ENCODE measurements at places on chromosomes 12 and 14.
A peak's percentile ranks its signal among the peaks of the same experiment; 100 is the strongest.

DNA sequence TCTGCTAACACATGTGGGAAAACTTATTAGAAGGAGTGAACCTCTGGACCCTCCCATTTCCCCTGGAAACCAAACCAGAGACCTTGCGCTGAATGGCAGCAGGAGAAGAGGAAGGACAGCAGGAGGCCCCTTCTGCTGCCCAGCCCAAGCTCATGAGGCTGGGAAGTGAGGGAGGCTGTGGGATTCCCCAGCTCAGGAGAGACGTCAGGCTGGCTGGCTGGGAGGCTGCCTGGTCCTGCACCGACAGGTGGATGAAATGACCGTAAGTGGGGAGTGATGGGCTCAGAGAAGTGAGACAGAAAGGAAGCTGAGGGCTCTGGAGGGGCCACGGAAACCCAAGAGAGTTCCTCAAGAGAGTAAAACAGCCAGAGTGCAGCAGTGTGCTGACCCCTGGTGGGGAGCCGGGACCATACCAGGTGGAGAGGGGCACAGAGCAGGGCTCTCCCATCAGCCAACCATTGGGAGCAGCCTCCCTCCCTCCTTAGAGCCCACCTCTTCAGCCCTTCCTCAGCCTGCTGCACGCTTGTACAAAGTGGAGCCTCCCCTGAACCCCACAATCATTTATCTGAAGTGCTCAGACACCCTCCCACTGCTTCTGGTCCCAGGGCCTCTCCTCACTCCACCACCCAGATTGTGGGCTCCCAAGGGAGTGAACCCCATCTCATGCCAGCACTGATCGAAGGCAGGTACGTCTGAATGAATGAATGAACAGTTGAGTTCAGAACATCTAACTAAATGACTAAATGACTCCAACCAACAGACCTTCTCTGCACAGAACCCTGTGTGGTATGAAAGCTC lies 14.0 kb downstream of the TAMALIN start:
- DNase-seq, result peak; percentile 51

GRCh38 chr12:49798248-49798647 lies 30.0 kb downstream of the NCKAP5L start:
- no peak for DNase-seq

- no peak for DNase-seq
These were observed 848.0 kb downstream of the DIO2 start for GRCh38 chr14:79363291-79363690.

DNA sequence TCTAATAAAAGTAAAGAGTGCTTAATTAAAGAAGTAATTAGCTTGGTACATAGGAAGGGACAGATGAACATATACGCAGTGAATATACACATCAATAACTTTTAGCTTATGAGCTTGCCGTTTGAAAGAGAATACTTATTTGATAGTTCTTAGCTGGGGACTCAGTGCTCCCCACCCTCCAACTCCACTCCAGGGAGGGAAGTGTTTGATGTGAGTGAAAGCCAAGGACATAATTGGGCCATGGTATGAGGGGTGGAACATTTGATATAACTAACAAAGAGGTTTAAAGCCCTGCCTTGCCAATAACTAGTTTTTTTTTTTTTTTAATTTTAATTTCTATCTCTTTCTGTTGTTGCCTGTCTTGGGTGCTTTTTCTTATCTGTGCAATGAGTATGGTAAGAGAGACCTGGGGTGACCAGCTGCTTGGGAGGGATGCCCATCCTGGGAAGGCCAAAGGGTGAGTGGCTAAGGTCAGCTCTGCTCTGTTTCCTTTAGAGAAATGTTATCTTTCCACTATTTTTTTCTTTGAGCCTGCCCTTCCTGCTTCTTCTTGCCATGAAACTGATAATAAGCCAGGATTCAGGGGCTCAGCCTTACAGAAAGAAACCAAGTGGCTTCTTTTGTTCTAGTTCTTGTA lies 132.8 kb upstream of the CPSF6 start:
- DNase-seq, result no peak

DNA sequence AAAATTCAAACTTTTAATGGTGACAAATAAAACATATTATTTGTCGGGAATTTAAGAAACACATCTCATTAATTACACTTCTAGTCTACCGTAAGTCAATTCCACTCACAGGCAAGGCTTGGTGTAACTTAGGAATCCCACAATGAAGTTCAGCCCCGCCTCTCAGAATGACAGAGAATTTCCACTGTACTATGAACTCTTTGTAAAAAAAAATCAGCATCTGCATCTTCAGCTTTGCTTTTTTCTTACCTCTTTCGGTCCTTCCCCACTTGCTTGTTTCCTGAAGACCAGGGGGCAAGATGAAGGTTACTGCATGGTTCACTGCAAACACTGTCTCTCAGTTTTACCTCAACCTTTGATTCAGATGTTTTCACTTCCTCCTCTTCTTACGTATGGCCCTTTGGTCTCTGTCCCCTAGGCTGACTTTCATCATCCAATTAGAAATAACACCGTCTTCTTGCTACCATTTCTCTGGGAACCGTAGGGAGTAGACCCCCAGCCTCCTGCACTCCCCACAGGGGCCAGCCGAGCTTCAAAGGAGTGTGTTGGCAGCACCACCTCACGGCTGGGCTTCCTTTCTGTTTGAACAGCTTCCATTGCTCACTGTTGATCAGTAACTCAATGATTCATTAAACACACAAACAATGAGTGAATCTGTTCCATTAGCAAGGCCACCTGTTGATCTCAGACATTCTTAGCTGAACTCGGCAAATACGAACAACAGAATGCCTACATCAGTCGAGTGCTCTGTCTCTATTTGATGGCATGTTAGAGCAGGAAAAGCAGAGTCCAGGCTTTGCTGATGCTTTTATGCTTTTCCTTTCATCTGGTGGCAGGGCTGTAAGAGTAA lies 343.0 kb downstream of the BMP4 start:
- no peak for DNase-seq

- no peak for DNase-seq
These were observed 218.8 kb downstream of the LRIG3 start for GRCh38 chr12:58701536-58701935.

DNA sequence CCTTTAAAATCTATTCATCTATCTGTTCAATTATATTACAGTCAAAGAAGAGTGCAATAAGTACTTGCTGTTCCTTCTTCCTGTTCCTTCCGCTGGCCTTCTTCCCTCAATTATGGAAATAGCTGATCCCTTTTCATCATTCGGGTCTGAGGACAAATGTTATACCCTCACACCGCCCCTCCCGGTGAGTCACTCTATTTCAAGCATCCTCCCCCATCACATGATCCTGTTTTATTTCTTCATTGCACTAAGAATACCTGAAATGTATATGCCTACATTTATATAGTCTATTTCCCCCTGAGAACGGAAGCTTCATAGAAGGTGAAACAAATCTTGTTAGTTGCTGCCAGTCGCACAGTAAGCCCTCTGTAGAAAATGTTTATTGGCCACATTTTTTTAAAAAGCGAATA lies 2.5 kb downstream of the SLC38A1 start:
- no peak for DNase-seq

DNA sequence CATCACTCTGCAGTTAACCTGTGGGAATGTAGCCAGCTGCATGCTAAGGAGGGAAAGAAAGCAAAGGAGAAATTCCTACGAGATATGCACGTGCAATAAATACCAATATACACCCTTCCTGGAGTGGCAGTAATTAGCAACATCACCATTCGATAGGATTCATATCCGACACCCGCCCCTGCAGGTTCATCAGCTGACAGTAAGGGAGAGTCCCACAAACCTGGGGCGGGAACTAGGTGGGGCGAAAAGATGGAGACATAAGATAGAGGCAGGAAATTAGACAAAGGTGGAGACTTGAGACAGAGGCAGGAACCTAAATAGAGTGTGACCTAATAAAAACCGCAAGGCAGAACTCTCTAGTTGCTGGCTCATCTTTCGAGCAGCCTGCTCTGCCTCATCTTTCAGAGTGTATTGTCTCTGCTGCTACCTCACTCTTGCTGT lies 51.6 kb downstream of the PLEKHG3 start:
- DNase-seq, result peak; percentile 34

GRCh38 chr14:35083530-35084150 lies 37.6 kb downstream of the FAM177A1 start:
- no peak for DNase-seq

DNA sequence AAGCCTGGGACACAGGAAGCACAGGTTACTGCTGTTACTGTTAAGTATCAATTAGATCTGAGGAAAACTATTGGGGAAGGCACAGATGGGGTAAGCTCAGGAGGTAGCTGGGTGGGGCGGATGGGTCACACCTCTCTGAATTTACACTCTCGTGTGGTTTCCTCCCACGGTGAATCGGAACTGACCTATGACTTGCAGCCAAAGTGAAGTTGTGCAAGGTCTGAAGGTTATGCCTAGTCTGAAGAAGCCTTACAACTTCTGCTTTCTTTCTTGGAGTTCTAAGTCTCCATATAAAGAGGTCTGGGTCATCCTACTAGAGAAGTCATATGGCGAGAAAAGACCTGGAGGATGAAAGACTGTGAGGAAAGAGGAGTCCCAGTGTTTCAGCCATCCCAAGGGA lies 25.6 kb upstream of the GPATCH2L start:
- no peak for DNase-seq

- DNase-seq, result no peak
These were observed 51.2 kb upstream of the NOS1 start for GRCh38 chr12:117412465-117413188.

DNA sequence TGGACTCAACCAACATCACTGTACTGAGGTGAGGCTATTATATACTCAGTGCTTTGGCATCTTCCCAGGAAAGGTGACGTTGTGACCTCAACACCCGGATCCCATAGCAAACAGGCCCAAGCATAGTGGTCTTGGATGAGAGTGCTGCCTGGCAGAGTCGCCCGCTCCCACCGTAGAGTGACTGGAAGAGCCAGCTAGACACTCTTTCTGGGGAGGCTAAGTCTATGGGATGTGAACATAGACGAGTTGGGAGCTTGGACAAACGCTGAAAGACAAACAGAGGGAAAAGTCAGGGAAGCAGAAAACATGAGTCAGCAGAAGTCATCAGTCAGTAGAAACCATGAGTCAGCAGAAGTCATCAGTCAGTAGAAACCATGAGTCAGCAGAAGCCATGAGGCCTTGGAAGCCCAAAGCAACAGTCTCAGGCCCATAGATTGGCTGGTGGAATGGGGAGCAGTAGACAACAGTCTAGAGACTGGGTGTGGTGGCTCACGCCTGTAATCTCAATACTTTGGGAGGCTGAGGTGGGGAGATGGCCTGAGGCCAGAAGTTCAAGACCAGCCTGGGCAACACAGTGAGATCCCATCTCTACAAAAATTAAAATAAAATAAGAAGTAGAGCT lies 66.4 kb upstream of the MAP1LC3B2 start:
- no peak for DNase-seq

- no peak for DNase-seq
These were observed 4.3 kb downstream of the HHIPL1 start for GRCh38 chr14:99649219-99649618.

DNA sequence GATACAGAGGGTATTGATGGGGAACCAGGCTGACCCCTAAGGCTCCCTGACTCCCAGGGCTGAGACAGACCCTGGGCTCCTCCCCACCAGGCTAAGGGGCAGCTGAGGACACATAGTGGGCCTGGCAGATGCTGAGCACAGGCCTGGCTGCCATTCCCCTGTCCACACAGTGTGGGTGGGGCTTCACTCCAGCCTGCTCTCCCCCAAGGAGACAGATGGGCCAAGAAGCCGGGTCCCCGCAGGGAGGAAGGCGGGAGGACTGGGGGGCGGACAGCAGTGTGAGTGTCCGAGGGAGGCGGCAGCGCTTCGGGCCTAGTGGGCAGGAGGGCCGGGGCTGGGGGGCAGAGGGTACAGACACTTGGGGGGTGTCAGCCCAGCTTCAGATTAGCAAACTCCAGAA lies 32.0 kb downstream of the RFLNA start:
- DNase-seq, result no peak

- no peak for DNase-seq
These were observed 28.8 kb upstream of the GZMB start for GRCh38 chr14:24662753-24663152.

DNA sequence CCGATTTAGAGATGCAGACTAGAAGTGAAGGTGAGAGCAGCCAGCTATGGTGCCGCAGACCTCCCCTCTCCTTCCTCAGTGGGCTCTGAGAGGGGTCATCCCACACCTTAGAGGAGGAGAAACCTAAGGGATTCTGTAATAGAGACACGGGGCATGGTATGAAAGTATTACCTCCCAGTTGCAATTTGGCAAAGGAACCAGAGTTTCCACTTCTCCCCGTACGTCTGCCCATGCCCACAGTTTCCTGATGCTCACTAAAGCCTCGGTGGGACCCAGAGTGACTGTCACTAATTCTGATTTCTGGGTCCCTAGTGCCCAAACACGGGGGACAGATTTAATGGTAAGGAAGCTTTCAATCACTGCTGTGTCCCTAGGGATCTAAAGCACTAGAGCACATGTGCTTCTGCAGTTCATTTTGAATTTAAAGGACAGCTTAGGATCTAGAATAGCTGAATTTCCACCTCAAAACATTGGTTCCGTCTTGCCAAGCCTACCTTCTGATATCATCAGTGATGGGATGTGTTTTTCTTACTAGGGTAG lies 44.1 kb downstream of the DAD1 start:
- DNase-seq, result no peak

DNA sequence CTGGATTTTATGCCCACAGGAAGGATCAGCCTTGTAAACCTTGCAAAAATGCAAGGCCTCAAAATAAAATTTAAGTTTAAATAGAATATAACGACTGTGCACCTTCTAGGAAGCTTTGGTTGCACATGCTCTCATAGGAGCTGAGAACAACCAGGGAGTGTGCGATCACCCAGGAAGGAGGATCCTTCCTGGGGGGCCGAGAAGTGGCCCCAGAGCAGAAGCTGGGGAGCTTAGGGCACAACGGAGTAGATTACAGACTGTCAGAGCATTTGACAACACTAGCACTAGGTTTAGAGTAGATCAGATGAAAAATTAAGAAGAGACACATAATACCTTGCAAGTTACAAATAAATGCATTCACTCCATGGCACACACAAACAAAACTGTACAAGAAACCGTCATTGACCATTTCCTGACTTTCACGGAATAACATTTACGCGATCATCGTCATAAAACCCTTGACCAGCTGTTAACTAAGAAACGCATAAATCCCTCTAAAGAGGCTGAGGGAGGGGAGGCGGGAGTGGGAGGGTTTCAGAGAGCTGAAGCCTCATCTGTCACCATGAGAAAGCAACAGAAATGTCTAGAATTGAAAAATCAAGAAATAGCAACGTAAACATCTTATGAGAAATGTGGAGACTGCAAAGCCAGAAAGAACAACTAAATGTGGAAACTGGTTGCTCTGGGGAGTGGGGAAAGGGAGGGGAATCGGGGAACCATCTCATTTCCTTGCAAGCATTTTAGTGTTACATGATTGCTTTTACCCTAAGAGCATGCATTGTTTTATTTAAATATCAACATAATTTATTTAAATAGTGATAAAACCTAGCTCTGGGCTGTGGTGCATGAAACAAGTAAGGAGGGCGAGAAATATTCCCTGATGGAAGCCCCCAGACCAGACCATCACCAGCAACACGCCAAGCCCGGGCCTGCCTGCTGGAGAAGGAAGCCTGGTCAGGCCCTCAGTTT lies 13.1 kb upstream of the CCDC85C start:
- DNase-seq, result no peak

- DNase-seq, result no peak
These were observed 1251.0 kb upstream of the USP15 start for GRCh38 chr12:61009192-61009591.

DNA sequence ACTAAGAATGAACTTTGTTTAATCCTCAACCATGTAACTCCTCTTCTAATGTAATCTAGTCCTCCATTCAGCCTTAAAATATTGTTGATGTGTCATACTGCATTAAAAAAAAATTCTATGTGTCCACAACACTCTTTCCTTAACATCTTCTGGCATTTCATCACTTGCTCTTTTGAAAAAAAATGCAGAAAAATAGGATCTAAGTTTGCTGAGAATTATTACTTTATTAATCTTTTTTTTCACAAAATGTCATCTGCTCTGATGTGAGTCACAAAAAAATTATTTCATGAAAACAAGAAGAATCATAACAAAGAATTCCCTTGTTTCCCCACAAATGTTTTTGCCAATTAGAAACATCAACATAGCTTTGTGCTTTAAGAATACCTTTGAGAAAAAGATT lies 410.1 kb upstream of the MGAT4C start:
- no peak for DNase-seq

Measured in activated CD4-positive, alpha-beta T cell treated with anti-CD3 and anti-CD28 coated beads for 1 hour (primary cell).